ENCODE measurements at places on chromosomes 4 and X.

- DNase-seq: no peak
Observed at GRCh38 chr4:115219862-115220261, 106.4 kb upstream of the NDST4 start.

DNA sequence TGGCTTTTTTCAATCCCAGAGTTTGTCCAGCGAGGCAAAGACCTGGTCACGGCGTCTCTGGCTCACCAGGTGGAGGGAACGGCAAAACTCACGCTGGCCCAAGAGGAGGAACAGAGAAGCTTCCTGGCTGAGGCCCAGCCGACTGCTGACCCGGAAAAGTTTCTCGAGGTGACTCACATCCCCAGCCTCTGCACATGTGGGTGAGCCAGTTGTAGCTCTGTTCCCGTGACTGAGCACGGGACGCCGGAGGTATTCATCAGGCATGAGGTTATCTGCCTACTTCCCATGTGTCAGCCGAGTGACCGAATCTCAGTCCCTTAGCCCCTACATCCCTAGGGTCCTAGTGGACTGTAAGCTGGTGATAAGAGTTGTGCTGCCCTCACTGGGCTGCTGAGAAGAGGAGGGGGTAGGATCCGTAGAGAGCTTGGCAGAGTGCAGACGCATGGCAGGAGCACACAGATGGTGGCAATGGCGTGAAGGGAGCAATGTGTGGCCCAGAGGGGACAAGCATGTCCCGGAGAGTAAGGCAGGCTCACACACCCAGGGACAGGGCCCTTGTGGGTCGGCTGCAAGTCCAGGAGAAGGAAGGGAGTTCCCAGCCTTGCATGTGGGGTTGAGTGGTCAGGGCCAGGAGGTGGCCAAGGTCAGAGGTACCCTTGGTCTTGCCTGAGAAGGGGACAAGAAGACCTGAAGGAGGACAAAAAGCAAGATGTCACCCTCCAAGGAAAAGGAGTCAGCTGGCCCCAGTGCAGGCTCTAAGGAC, 42.9 kb downstream of the EVC start:
- no peak for DNase-seq

- DNase-seq: no peak
Observed at GRCh38 chr4:10023806-10024205, 2.5 kb upstream of the SLC2A9 start.

GRCh38 chr4:122652379-122652778, 31.5 kb upstream of the IL21 start:
- DNase-seq: no peak

- DNase-seq: no peak
Observed at GRCh38 chr4:162793571-162793970, 373.1 kb downstream of the NAF1 start.

GRCh38 chr4:57371671-57372070, 261.5 kb upstream of the IGFBP7 start:
- no peak for DNase-seq

DNA sequence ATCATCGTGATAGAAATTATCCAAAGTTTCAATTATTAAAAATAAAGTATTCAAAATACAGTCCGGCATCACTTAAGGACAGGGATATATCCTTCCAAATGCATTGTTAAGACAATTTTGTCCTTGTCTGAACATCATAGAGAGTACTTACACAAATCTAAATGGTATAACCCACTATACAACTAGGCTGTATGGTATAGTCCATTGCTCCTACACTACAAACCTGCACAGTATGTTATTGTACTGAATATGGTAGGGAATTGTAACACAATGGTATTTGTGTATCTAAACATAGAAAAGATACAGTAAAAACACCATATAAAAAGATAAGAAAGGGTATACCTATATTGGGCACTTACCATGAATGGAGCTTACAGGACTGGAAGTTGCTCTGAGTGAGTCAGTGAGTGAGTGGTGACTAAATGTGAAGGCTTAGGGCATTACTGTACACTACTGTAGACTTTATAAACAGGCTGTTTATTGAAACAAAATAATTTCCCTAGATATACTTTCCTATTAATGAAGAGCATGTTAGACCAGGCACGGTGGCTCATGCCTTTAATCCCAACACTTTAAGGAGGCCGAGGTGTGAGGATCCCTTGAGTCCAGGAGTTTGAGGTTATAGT, 44.8 kb upstream of the PTPN13 start:
- no peak for DNase-seq

GRCh38 chr4:29415771-29416170, 1304.4 kb upstream of the PCDH7 start:
- DNase-seq: no peak

DNA sequence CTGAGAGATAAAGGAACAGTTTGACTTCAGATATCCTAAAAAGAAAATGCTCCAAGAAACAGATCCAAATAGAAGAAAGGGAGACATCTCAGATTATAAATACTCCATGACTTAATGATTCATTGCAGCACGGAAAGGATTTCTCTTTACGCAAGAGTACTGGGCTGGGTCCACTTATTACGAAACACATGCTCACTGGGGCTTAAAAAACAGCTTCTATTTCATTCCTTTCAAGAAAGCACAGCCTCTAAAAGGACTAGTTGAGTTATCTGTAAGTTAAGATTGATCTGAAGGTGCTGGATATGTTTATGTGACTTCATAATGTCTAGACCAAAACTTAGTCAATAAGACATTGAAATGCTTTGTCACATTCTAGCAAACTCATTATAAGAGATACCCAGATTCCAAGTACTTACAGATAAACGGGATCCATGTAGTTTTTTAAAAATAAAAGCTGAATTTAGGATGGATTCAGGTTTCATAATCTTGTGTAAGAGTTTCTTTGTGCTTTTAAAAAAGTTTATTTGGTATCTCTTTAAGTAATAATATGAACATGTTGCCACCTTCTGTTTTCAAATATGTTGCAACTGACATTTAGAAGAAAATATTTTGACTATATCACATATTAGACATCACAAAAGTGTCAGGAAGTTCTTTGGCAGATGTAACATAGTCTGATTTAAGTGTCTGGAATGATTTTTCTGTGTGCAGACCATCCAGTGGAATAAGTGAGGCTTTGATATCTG, 109.5 kb upstream of the MYOZ2 start:
- no peak for DNase-seq
